ENCODE measurements at places on chromosomes 3 and 15.

DNA sequence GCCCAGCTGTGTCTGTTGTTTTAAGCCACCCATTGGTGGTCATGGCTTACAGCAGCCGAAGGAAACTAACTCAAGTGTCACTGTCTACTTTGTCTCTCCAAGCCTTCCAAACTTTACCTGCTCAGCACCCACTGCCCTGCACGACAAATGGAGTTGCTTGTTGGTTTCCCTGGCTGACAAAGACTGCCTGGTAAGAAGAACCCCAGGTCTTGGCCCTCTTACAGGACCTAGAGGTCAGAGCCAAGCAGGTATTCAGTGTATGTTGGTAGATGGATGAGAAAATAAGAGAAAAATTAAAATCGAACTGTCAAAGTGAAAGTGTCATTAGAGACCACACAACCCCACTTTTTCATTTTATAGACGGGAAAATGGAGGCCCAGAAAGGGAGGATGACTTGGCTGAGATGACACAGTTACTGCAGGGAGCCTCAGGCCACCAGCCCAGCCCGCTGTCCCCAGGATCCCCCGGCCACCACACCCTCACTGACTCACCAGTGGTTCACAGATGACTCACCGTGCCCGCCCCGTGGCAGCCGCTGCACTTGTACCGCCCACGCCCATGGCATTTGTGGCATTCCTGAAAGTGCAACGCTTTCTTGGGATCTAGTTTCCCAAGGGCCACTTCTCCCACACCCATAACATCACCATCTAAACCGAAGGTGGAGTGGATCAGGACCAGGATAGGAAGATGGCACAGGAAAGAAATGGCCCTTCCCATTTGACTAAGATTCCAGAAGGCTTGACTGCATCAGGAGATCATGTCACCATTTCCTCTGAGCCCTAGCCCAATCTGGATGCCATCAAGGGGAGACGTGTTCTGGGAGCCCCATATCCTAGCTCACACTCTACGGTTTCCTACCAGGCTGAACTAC lies 15.2 kb downstream of the SSUH2 start:
- peak; percentile 91 for DNase-seq

DNA sequence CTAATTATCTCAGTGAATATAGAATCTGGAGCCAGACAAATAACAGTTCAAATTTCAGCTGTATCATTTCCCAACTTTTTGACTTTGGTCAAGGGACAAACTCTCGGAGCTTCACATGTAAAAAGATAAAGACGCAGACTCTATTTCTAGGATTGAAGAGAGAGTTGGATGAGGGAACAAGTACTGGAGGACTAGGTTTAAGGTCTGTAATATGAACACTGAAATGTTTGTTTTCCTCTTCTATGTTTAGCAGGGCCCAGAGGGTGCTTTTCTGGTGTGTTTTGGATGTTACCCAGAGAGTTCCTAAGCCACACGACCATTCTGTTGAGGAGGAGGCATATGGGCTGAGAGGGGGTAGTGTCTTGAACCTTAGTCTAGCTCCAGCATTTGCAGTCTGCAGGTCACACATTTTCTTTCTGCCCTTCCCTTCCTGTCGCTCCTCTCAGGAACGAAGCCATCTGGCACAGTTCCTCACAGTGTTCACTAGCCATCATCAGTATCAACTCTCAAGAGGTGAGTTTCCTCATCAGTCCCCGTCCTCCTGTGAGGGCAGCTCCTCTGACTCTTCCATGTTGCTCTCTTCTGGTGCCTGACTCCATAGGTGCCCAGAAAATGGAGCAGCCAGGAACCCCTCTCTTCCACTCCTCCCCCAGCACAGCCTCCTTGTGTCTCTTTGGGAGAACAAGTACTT lies 250.1 kb downstream of the SQOR start:
- no peak for DNase-seq

- DNase-seq = no peak
These were observed 31.1 kb upstream of the SLC27A2 start for GRCh38 chr15:50150851-50151250.

DNA sequence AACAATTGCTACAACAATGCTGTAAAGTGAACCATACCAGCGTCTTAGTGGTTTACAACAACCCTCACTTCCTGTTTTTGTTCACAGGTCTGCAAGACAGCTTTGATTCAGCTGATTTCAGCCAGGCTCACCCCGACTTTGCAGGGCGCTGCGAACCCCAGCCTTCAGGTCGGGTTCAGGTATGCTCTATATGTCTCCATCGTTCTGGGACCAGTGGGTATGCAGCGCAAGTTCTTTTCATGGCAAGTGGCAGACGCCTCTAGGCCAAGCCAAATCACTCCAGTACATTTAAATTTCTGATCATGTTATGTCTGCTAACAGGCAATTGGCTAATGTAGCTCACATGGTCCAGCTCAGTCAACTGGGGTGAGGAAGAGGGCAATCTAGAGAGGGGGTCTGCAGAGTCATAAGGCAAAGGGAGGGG lies 52.4 kb upstream of the RGMA start:
- DNase-seq = no peak

DNA sequence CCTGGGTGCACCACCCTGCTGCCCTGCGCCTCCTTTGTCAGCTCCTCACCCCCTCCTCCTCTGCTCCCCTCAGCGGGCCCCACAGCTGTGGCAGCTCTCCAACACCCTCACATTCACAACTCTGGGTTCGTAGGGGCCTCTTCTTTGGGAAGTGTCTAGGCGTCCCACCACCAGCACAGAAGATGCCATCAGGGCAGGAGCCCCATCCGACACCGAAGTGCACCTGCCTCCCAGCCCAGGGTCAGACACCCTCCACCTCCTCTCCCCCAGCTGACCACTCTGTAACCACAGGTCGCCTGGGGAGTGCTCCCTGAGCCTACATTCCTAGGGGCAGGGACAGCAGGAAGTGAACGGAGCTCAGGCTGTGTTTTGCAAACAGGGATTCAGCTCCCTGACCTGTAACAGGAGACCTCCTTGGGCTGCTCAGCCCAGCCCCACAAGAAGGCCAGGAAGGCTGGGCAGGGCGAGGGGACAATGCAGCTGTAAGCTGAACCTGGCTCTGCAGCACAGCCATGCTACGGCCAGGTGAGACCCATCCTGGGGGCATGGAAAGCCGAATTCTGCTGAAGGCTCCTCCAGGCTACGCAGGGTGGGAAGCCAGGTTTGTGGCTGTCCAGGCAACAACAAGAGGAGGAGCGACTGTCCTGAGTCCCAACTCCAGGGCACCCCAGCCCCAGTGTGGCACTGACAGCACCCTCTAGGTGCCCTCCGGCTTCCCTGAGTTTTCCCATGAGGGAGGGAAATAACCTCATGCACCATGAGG lies 269.0 kb downstream of the GOLGA6L6 start:
- DNase-seq = no peak

DNA sequence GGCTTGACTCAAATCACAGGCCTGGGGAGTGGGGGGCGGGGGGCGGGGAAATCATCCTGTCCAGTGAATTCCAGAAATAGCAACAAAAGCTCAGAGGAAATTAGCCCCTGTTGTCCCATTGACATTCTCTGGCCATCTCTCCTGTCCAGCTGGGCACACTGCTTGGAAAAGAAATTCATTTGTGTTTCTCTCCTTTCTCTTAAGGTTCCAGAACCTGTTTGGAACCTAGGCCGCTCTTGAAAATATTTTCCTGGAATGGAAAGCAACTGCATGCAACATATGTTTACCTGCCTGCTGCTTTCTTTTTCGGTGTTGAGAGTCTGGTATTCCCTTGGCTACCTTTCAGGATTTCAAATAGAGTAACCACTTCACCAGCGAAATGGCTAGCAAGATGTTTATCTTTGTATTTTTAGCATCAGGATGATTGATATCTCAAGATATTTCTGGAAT lies 169.0 kb downstream of the GHSR start:
- no peak for DNase-seq

DNA sequence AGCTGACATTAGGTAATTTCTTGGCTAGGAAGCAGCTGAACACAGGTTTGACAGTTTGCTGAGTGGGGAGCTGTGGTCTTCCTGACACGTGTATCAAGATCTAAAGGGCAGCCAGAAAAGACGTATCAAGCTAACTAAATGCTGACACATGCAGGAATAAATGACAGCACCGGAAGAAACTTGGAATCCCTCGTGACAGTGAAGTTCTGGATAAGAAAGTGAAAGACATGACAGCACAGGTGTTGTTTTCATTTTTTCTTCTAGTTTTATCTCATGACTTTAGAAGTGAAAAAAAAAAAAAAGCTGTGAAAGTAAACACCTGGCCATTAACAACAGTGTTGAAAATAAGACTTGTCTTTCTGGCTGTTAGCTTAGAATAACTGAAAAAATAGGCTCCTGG lies 48.7 kb downstream of the FGF7 start:
- DNase-seq = no peak

GRCh38 chr3:183254487-183255347 lies 1.7 kb downstream of the B3GNT5 start:
- no peak for DNase-seq

GRCh38 chr3:11818033-11818432 lies 28.7 kb downstream of the TAMM41 start:
- DNase-seq = no peak

- no peak for DNase-seq
These were observed 222.4 kb downstream of the RYR3 start for GRCh38 chr15:33533197-33533596.
